AG04450 (cell line): ENCODE measurements at places on chromosomes 2 and 18. TPM values are rescaled to one million over a fixed set of nuclear protein-coding genes. Genes with fewer than 3 reads are reported as not detected.
A peak's percentile ranks its signal among the peaks of the same experiment; 100 is the strongest.

The DPP10 gene
- not detected in 2 replicates for polyA plus RNA-seq

- peak; percentile 23 for DNase-seq
Observed at GRCh38 chr2:159960414-159960813, 102.0 kb downstream of the PLA2R1 start.

DNA sequence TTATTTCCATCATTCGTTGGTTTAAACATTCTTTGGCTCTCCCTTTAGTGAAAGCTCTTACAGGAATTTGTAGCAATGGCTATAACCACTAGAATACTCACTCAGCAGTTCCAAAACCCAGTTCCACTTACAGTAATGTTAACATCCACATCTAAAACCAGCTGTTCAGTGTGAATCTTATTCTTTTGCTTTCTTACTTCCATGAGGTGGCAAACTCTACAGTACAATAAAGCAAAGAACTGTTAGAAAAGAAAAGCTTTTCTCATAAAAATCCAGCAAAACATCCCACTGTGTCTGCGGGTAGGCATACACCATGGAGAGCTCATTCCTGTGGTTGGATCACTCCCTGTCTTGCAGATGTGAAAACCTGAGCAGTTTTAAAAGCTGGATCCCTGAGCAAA, 147.1 kb downstream of the ARHGAP28 start:
- peak; percentile 7 for DNase-seq

DNA sequence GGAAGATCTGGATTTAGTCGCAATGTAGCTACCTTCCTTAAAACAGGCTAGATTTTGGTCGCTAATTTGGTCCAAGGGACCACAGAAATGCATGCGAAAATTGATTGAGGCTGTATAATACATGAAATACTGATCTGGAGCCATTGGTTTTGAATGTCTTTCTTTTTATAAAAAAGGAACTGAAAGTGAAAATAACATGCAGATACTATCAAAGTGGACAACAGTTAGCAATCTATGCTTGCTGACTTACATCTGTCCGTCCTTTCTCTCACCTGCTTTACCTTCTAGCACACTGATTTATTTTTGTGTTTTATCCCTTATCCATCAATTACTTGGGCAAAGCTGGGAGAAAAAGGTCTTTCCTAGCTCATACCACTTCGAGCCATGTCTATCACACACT, 1459.8 kb upstream of the ACVR2A start:
- no peak for DNase-seq

GRCh38 chr2:112296407-112296806, 21.0 kb downstream of the ZC3H6 start:
- no peak for DNase-seq

DNA sequence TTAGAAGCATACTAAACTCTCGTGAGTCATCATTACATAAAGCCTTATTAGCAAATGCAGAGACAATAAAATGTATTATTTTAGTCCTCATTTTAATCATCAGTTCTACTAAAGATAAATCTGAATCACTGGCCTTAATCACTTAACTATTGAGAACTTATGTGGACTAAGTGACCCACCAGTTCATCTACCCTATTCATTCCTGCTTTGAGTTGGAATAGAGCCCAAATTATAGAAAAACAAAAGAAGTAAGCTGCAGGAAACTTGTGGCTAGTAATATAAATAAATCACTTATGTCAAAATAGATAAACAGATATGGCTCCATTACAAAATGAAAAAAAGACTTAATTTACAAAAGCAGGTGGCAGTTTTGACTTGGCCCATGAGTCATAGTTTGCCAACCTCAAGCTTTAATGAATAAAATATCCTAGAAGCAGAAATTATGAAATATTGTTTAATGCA, 851.8 kb upstream of the CRIM1 start:
- DNase-seq, result no peak
